ENCODE measurements at places on chromosomes 5 and 9.

- no peak for DNase-seq
Observed at GRCh38 chr5:73591698-73592501, 26.4 kb downstream of the UTP15 start.

- no peak for DNase-seq
Observed at GRCh38 chr5:42828671-42829070, 17.0 kb upstream of the SELENOP start.

DNA sequence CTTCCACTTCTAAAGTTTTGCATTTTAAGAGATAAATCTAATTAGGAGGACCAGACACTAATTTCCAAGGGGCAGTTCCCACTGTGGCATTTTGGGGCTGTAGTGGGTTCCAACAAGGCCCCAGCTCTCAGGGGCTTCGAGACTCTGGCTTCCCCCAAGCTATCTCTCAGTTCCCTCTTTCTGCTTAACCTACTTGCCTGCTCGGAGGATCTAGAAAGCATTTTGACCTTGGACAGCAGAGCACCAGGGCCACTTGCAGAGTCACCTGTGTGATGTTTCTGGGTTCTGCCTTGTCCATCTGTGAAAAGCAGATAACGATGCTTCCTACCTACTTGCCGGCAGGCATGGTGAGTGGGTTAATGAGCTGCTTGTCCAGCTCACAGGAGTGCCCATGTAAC lies 175.4 kb downstream of the MED10 start:
- DNase-seq, result no peak

- no peak for DNase-seq
Observed at GRCh38 chr5:42798284-42799240, 13.1 kb downstream of the SELENOP start.

- DNase-seq, result no peak
Observed at GRCh38 chr5:35855187-35855586, 1.5 kb upstream of the IL7R start.

DNA sequence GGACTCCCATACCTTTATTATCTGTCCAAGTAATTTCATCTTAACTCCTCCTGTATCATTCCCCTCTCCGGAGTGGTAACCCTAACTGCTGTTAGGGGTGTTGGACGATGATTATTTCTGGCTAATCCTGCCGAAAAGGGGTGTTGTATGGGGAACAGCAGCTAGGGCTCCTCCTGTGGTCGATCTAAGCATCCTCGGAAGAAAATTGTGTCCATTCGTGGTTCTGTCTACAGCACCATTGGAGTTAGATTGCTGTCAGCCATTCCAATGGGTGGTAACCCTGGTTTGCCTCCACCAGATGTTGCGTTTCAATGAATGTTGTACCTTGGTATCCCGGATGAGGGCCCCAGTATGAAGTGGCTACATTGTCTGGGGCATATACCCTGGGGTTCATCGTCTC lies 35.6 kb upstream of the LMNB1 start:
- DNase-seq, result no peak

GRCh38 chr5:10111571-10111970 lies 138.1 kb downstream of the ATPSCKMT start:
- no peak for DNase-seq

DNA sequence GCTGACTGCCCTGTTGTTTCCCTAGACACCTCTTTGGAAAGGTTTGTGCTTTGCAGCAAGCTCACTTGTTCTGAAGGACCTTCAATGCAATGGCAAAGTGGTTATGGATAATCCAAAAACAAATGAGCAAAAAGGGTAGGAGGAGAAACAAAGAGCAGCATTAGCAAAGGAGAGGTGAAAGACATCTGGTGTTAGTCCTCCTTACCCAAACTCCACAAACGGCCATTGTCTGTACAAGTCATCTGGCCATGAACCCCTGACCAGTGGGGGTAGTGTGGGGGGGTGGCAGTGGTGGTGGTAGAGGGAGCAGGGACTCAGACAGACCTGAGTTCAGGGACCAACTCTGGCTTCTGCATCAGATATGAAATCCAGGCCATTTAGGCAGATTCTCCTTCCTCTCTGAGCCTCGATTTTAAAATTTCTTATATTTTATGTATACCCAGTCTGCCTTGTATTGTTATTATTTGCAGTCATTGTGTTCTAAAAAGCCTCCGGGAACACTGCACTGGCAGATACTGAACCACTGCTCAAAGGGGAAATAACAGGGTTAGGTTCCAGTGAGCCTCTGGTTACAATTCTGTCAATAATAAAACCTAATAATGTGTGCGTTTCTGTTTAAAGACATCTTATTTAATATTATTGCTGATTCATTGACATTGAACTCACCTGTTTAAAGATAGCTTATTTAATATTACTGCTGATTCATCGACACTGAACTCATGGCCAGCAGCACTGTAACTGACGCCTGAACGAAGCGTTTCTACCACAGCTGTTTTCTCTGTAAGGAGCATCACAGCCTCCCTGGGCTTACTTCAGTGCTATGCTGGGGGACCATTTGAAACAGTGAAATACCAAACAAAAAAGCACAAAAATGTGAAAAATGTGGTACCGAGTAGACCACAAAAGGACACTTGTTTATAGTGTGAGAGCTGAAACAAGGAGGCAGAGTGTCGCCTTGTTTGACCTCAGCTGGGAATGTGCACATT lies 156.0 kb downstream of the SEC61B start:
- DNase-seq, result no peak

GRCh38 chr9:110123341-110124095 lies 84.4 kb downstream of the C9orf152 start:
- no peak for DNase-seq

GRCh38 chr5:135587721-135588663 lies 9.2 kb upstream of the CXCL14 start:
- no peak for DNase-seq

- DNase-seq, result no peak
Observed at GRCh38 chr9:78973907-78974306, 597.9 kb upstream of the TLE4 start.

GRCh38 chr5:5667136-5667554 lies 244.7 kb downstream of the ICE1 start:
- no peak for DNase-seq

DNA sequence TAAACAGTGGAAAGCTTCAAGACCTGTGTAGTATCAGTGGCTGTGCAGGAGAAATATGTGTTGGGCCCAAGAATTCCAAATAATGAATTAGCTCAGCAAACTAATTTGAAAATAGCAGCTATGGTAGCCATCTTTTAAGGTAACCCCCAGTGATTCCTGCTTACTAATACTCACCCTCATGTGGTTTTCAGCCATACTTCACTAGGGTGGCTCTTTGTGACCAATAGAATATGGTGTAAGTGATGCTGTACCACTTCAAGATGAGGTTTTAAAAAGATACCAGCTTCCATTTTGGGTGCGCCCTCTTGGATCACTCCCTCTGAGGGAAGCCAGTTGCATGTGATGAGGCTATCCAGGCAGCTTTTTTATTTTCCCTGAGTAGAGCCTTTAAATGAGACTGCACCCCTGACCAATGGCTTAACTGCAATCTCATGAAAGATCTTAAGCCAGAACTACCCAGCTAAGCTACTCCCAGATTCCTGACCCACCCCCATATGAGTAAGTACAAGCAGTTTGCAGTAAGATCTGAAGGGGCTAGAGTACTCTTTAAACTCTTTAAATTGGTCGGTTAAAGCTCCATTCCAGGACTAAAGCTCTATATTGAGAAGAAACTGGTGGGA lies 58.3 kb downstream of the UHRF2 start:
- no peak for DNase-seq

DNA sequence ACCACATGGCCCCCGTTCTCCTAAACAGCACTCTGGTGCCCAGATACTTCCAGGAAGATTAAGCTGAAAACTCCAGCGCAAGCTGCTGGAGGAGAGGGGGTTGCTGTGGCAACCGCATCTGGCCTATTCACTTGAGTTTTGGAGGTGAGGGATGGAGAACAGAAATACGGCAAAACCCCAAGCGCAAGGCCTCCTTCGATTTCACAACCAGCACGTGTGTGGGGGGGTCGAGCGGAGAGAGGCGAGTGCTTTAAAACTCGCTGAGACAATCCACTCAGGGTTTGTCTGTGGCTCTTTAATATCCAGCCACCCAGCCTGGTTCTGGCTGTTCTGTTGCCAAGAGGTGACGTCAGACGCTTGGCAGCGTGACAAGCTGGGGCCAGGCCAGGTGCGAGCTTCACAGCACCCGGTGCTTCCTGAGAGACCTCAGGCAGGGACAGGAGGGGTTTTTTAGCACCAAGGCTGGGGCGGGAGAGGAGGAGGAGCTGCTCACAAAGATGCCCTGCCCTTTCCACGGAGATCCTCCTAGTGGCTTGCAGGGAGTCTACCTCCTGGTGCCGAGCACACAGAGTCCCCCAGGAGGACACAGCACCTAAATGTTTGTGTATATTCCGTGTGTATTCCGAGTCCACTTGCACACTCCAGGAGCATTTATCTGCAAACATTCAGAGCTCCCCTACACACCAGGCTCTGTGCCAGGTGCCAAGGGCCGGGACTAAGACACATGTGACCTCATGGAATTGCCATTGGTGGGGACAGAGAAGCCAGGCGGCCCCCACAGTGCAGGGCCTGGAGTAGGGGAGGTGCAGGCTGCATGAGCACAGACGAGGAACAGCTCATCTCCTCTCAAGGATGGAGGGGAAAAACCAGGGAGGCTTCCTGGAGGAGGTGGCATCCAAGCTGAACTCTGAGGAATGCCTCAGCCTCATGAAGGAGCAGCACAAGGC lies 194.6 kb downstream of the OLFM1 start:
- no peak for DNase-seq

DNA sequence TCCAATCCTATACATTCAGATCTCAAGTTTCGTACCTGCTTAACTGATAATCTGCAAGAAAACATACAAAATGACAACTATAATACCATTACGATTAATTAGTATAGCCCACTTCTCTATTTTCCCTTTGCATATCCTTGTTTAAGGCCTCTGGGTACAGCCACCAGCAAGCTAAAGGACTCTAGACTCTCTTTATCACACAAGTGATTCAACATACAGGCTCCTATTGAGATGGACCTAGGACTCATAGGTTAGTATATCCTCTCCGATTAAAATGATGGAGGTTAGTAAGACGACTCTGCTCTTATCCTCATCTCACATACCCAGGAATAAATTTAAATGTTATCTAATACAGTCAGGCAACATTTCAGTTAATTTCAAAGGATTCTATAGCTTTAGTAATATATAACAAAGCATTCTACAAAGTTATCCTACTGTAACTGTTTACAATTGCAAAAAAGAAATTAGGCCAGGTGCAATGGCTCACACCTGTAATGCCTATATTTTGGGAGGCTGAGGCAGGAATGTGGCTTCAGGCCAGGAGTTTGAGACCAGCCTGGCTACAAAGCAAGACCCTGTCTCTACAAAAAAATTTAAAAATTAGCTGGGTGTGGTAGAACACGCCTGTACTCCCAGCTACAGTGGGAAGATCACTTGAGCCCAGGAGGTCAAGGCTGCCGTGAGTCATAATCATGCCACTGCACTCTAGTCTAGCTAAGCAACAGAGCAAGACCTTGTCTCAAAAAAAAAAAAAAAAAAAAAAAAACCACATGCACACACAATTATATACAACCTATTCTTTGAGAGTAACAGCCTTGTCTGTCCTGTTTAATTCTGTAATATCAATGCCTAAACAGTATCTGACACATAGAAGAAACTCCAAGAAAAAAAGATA lies 15.4 kb downstream of the HAUS6 start:
- DNase-seq, result no peak

DNA sequence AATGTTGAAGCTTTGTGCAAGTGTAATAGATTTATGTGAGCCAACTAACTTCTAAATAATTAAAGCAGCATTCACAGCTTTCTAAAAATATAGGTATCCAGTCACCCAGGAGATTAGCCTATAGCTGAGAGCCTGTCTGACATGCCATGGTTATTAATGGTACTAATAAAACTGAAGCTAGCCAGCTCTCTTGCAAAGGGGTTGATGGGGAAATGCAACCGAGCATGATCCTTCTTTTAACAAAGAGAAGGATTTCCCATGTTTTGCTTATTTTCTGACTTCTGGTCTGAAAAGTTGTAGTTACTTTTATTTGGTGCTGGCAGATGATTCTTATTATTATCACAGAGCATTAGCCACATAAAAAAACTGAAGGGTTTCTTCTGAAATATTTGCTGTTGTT lies 488.7 kb upstream of the CYLC2 start:
- no peak for DNase-seq

- no peak for DNase-seq
Observed at GRCh38 chr5:158910782-158911692, 188.7 kb downstream of the EBF1 start.

DNA sequence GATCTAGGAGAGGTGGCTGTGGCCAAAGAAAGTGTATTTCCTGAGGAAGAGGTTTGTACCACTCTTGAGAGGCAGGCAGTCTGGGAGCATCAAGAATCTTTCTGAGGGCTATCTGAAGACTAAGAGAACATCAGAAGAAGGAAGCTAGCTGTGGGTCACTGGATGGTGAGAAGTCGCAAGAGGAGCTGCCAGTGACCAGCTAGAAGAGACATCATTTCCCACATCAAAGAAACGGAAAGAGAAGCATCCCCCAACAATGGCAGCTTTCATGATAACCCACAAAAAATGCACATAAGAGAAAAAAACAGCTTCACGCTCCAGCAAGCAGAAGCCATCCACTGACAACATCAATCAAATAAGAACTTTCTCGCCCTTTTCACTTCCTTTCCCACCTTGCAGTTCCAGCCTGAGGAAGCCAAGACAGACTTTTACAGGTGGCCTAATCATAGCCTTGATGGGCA lies 25.0 kb upstream of the CEP78 start:
- no peak for DNase-seq

DNA sequence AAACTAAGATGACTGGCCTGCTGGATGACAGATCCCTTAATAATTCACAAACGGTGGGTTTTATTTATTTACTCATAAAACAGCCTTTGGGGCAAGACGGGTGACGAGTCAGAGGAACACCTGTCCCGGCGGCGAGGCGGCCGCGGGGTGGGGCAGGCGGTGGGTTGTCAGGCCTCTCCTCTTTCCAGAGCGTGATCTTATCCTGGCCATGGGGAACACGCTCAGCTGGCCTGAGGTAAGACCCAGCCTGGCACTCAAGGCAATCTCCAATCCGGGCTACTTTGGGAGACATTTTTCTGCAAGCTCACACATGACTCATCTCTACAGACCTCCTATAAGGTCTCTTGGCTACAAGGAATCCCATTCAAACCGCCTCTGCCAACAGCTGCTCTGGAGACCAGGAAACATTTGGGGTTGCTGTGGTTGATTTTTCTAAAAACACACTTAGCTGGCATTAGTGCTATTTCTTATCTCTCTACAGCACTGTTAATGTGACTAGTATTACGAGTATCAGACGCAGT lies 6.3 kb downstream of the RAPGEF1 start:
- DNase-seq, result no peak

GRCh38 chr5:62343428-62343827 lies 37.4 kb downstream of the KIF2A start:
- no peak for DNase-seq

DNA sequence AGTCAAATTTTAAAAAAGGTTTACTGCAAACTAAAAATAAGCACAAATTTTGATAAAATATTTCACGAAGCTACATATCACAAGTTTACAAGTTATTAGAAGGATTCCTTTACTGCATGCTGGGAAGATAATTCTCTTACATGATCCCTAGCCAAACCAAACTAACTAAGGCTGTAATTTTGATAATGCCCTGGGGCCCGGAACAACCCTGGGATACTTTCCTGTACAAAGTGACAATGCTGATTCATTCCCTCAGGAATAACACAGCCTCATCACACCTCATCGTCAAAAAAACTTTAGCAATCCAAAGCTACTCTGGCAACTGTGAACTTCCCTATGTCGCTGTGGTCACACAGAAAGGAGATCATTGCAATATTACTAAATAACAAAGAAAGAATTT lies 402.9 kb downstream of the RAB3C start:
- no peak for DNase-seq

Measured in GM18507 (cell line).